Natural killer cell (primary cell): ENCODE measurements at places on chromosomes 1 and 21.

- DNase-seq = no peak
Observed at GRCh38 chr1:185846672-185847444, 112.7 kb downstream of the HMCN1 start.

- DNase-seq = no peak
Observed at GRCh38 chr1:92228401-92228800, 10.7 kb downstream of the C1orf146 start.

DNA sequence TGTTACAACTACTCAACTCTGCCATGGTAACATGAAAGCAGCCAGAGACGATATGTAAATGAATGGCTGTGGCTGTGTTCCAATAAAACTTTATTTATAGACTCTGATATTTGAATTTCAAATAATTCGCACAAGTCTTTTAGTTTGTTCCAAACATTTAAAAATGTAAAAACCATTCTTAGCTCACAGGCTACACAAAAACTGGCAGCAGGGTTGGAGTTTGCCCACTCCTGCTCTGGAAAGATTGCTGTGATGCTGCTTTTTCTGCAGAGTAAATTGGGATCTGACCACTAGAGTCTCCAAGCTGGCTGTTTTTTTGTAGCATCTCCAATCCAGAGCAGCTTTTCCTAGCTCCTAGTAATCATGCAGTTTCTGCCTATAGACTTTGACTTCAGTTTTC, 157.5 kb downstream of the CHRM3 start:
- DNase-seq = no peak

DNA sequence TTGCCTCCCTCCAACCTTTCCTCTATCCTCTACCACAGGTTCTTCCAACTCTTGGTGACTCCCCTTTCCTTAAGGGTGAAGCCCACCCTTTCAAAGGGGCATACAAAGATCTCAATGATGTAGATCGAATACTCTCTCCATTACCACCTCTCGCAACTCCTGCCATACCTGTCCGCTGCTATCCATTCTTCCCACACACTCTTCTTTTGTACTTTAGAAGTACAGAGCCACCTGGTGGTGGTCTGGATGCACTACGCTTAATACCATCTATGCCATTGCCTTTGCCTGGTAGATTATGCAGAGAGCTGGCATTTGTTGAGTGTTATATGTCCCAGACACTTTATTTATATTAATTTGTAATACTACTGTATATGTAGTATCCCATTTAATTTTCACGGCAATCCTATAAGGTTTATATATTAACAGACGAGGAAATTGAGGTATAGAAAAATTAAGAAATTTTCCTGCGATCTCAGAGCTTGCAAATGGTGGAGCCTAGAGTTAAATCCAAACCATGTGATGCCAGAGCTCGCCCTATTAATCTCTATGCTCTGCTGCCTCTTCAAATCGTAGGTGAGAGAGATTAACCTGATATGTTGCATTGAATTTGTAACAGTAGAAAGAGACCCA, 22.9 kb downstream of the TSHB start:
- DNase-seq = no peak

DNA sequence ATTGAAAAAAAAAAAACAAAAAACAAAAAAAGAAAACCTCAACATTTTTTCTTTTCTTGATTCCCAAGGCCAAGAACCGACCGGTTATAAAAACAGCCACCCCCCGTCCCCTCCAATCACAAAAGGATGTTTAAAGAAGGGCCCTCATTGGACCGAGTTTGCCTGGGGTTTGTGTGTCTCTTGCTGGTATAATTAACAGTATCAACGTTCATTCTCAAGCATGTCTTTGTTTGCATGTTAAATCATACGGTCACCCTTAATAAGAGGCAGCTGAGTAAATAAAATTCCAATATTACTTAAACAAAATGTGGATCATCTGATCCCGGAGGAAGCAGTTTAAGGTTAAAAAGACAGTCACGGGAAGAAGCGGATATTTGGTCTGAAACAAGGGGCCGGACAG, 201.1 kb downstream of the PRDM2 start:
- no peak for DNase-seq

GRCh38 chr1:41444246-41444645, 40.2 kb downstream of the EDN2 start:
- DNase-seq = no peak

GRCh38 chr1:107776900-107777663, 187.9 kb downstream of the VAV3 start:
- DNase-seq = no peak

GRCh38 chr1:160024195-160024905, 7.4 kb downstream of the PIGM start:
- DNase-seq = no peak

DNA sequence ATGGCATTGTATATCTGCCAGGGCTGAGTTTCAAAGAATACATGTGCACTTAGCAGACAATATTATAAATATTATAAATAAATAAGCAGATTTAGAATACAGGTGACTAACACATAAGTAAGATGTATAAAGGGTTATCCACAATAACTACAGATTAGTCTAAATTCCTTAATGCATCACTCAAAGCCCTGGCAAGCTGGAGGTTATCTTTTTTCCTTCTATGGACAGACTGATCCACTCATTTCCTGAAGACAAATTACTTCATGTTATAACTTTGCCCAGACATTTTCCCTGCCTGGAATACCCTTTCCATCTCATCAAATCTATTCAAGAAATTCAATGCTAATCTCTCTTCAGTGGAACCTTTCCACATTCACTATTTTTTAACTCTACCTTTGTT, 38.8 kb downstream of the LUZP1 start:
- no peak for DNase-seq
